ENCODE measurements at places on chromosomes 2 and 18.
A peak's percentile ranks its signal among the peaks of the same experiment; 100 is the strongest.

GRCh38 chr18:6682437-6683111 lies 46.9 kb upstream of the ARHGAP28 start:
- no peak for DNase-seq

DNA sequence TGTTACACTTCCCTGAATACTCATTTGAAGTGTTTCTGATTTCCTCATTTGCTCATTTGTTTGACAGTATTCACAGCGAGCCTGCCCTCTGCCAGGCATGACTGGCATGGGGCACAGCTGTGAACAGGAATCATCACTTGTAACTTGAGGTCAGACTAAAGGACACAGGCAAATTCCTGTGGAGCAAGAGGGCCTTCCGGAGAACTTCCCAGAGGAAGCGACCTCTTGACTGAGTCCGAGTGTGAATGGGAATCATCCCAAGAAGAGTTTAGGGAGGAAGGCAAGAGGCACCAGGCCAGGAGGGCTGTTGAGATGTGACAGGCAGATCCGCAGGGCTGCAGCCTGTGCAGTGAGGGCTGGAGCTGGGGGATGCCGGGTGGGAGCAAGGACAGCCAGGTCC lies 45.4 kb downstream of the LIMS1 start:
- DNase-seq: peak; percentile 59

- no peak for DNase-seq
Observed at GRCh38 chr2:127429291-127429690, 11.1 kb downstream of the PROC start.

DNA sequence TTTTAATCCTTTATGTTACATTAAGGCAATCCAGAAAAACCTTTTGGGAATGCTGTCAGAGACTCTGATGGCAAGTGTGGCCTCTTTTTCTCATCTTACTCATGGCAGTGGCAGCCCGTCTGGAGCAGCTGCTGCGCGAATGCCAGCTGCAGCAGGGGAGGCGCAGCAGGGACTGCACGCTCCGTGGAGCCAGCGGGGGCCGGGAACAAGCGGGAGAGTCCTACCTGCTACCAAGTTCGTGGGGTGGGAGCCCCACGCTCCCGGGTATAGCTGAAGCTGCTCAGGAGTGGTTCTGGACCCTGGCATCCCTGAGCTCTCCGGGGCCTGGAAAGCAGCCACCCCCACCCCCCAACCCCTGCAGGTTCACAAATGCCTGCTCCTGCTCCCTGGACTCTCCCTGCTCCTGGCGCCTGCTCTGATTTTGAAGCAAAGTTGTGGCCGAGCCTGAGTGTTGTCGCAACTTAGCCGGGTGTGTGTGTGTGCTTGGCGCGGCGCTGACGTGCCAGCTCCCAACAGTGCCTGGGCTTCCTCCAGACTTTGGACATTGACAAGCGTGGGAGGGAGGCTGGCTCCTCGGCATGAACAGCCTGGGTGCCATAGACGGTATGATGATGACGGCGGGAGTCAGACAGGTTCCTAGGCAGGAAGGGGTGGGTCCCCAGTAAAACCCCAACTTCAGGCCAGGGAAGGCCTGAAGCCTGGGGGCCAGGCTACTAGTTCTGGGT lies 21.7 kb downstream of the TMX3 start:
- DNase-seq: no peak

DNA sequence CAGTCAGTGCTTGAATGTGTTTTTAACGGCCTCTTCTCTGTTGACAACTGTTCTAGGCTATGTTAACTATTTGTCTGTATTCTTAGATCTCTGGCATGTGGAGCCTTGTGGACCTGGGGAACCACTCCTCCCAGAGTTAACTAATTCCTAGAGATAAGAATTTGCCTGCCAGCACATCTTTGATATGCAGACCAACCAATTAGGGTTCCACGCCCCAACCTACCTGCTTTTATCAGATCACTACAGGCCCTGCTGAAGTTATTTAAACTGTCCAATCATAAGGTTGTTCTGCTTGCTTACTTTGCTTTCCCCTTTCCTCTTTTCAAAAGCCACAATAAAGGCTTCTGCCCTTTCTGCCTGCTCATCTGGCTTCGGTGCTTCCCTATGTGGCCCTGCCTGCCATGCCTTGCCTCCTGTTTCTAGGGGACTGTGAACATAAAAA lies 8.5 kb upstream of the CYBRD1 start:
- no peak for DNase-seq

DNA sequence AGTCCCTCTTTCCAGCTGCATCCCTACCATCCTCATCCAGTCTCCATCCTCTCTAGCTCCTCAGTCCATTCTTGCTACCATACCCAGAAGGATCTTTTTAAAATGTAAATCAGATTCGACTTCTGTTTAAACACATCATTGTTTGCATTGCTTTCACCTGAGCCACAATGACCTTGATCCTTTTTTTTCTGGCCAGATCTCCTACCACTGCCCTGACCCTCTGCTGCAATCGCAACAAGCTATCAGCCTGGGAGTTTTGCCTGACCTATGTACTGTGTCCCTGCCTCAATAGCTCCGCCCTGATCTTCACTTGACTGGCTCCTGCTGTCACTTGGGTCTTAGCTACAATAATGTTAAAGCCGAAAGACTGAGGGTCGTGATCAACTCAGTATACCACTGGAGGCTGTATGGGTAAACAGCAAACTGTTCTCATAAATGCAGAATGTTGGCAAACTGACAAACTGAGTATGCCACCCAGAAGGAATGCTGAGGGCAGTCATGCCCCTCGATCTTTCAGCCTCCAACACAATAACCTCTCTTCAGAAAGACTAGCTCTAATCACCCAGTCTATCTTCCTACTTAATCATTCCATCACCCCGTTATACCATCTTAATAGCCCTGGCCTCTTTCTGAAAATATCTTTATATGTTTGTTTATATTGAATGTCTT lies 2.6 kb upstream of the RBM43 start:
- no peak for DNase-seq

DNA sequence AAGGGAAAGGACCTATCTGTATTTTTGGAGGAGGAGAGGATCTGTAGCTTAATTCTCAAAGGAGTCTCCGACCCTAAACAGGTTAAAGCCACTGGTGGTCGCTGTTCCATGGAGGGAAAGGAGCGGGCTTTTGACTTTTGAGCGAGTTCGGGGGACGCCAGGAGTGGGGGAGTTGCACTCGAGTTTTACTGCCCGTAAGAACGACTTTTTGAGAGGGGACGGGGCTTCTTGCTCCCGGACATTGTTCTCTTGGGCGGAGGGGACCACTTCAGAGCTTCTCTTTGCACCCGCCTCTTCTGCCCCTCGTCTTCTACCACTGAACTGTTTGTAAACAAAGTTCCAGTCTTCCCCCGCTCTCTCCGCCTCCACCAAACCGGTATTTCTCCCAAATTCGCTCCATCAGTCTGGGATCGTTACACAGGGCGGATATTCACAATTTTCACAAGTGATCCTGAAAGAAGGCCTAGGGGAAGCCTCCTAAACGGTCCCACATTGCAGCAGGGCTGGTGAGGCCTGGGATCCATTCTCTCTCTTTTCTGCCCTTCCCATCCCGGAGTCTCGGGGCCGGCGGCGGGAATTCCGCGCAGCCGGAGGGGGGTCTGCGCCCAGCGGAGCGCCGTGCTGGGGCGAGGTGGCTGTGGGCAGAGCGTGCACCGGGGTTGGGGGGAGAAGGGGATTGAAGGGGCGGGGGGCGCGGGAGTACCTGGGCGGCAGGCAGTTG lies 6.6 kb downstream of the DLX2 start:
- DNase-seq: no peak

GRCh38 chr2:102783506-102784183 lies 21.8 kb downstream of the TMEM182 start:
- no peak for DNase-seq

DNA sequence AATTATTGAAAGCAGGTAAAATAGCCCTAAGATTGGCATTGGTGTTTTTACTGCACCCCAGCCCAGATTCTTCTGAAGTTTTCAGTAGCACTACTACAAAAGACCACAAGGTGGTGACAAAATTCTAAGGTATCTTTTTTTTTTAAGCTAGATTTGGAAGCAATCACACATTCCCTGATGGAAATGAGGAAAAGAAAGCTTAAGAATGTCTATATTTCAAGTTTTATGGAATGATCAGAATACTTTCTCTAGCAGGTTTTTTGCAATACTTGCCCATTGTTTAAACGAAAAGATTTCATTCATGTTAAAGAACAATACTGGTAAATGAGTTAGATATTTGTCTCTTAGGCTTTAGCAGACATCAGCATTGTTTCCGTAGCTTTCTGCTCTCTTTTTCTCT lies 32.1 kb upstream of the ZNF638 start:
- peak; percentile 59 for DNase-seq

DNA sequence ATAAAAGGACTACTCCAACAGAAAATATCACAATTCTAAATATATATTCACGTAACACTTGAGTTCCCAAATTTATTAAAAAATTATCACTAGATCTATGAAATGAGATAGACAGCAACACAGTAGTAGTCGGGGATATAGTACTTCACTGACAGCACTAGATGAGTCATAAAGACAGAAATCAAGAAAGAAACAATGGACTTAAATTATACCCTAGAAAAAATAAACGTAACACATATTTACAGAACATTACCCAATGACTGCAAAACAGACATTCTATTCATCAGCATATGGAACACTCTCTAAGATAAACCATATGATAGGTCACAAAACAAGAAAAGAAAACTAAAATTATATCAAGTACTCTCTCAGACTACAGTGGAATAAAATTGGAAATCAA lies 429.4 kb downstream of the MBD2 start:
- DNase-seq: peak; percentile 11

- no peak for DNase-seq
Observed at GRCh38 chr18:55014095-55014494, 54.8 kb upstream of the CCDC68 start.

DNA sequence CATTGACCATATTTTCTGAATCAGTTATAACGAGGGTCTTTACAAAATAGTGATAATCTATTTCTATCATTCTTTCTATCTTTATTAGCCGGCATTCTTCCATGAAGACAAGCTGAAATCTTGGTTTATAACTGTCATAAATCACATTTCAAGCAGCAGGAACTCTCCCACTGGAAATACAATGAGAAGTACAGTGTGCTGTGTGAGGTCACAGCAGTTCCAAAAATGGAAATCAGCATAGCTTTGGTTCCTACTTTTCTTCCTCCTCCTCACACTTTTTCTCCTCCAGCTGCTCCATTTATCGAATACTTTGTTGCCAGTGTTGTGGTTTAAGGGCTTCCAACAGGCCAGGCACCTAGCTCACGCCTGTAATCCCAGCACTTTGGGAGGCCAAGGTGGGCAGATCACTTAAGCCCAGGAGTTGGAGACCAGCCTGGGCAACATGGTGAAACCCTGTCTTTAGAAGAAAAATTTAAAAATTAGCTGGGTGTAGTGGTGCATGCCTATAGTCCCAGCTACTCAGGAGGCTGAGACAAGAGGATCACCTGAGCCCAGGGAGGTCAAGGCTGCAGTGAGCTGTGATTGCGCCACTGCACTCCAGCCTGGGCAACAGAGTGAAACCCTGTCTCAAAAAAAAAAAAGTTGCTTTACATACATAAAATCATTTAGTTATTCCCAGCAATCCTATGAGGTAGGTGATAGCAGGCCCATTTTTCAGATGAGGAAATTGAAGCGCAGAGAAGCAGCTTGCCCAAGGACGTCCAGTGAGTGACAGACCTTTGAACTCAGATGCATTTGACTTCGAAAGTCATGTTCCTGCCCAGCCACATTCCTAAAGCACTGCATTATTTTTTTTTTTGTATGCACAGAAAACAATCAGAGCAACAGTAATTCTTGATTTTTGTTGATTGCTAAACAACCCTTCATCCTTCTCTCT lies 34.0 kb upstream of the GPR55 start:
- no peak for DNase-seq

GRCh38 chr18:76687304-76687962 lies 134.9 kb upstream of the ZNF236 start:
- DNase-seq: no peak

GRCh38 chr2:240498958-240499260 lies 58.9 kb downstream of the ANKMY1 start:
- DNase-seq: no peak

GRCh38 chr2:217934321-217935131 lies 68.3 kb downstream of the TNS1 start:
- peak; percentile 99 for DNase-seq

DNA sequence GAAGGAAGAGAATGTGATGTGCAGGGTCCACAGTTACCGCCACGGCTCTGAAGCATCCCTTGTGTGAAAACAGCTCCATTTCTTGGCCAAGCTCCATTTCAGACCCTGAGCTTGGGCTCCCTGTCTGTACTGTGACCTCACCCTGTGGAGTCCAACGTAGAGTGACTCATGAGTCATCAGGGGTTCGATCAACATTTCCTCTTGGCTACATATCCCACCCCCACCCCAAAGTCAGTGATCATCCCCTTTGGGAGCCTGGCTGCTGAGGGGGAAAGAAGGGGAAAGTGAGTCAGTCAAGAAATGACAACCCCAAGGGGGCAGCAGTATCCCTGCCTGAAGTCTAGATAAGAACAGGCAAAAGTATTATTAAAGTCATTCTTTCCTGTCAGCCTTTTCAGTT lies 62.2 kb downstream of the PAPOLG start:
- peak; percentile 28 for DNase-seq

GRCh38 chr2:174833737-174834136 lies 69.5 kb upstream of the CHRNA1 start:
- no peak for DNase-seq

- no peak for DNase-seq
Observed at GRCh38 chr2:144475044-144475443, 44.9 kb downstream of the ZEB2 start.

DNA sequence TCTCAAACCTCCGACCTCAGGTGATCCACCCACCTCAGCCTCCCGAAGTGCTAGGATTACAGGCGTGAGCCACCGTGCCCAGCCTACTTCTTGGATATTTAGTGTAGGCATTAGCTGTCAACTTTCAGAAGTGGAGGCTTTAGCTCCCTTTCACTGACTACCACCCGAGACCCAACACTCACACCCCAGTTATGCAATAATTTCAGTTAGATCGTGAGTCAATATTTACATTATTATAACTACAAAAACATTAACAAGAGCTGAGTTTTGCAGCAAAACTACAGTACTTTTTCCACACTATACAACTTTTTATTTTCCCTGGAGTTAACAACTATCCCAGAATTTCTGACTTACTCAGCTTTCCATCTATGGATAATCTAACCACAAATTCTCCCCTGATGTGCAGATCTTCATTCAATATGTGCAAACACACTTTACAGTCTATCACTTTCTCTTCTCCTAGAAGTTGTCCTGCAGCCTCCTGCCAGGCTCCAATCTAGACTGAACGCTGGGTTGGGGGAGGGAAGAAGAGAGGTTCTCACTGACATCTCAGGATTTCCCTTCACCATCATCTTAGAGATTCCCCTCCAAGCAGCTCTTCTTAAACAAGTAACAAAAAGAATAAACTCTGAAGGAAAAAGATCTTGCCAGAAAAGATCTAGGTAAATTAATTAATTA lies 10.1 kb downstream of the TBC1D8 start:
- no peak for DNase-seq

DNA sequence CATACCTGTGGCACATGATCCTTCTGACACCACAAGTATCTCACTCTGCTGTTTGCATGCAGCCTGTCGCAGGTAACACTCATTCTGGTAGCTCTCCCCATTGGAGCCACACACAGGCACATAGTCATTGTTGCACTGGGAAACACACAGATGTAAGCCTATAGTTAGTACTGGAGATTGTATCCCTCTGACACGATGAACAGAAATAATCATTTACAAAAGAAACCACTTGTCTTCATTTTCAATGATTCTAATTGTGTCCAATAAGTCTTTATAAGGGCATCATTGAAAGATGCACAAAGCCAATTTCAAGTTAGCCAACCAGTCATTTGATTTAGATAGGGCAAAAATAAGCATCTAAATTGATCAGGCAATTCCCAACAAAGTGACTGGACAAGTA lies 10.4 kb downstream of the TMEFF2 start:
- DNase-seq: no peak

- DNase-seq: no peak
Observed at GRCh38 chr18:39113790-39114189, 1548.2 kb upstream of the CELF4 start.

All from cardiac fibroblast (primary cell).